Fibroblast of pulmonary artery (primary cell): ENCODE measurements at places on chromosomes 6 and 20.

- DNase-seq: no peak
These were observed 4.1 kb upstream of the SIRPG start for GRCh38 chr20:1661542-1662299.

GRCh38 chr6:69624944-69625343 is 171.9 kb downstream of the LMBRD1 start:
- DNase-seq: no peak

GRCh38 chr6:96626759-96627364 is 63.9 kb downstream of the FHL5 start:
- DNase-seq: peak; percentile 63

- DNase-seq: no peak
These were observed 339.9 kb upstream of the ARID1B start for GRCh38 chr6:156437121-156437879.

- DNase-seq: no peak
These were observed 341.7 kb downstream of the CD83 start for GRCh38 chr6:14459315-14459714.

DNA sequence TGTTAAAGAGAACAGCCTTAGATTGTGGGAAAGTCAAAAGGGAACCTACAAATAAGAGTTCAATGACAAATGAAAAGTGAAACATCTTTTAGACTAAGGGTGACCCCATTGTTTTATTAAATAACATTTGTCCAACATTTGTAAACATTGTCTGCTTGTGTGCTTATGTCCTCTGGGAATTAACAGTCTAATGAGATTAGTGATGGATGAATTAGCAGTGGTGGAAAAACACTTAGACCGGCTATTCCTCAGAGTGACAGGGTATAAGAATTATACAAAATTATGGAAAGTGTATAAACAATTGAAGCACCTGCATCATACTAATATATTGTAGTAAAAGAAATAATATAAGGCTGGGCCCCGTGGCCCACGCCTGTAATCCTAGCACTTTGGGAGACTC is 29.3 kb upstream of the HFE start:
- no peak for DNase-seq

DNA sequence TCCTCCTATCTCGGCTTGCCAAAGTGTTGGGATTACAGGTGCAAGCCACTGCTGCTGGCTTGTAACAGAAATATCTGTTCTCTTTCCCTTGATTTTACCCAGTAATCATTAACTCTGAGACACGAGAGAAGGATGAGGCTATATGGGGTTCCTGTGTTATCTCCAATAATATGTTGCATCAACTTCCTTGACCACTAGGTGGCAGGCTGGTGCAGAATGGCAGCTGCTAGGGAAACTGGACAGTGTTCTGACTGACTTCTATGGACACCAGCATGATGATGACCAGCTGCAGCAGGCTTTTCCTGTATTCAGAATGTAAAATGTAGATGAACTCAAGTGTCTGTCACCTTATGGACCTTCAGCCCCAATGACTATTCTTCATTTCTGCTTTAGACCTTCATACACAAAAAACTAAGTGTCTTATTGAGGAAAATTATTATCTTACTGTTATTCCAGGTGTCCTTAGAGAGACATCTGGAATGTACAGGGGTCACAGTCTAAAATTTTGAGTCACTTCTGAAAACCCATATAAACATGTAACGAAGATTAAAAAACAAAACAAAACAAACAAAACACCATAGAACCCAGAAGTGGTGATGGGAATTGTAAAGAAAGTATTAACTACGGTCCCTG is 20.4 kb upstream of the CD109 start:
- peak; percentile 85 for DNase-seq

DNA sequence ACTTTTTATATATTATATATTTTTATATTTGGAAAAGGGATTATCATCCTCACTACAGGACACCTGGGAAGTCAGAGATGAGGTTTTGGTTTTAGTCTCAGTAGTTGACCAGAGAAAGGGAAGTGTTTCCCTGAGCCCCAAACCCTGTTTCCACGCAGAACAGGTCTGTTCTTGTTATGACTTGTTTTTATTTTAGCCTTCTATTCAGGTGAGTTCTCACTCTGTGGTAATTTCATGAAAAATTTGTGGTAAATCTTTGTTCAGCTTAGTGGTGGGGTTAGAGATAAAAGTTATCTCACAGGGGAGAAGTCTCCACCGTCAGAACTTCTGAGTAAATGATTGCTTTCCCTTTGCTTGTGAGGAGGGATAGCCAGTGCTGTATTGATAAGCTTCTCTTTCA is 224.9 kb downstream of the FARS2 start:
- DNase-seq: no peak

DNA sequence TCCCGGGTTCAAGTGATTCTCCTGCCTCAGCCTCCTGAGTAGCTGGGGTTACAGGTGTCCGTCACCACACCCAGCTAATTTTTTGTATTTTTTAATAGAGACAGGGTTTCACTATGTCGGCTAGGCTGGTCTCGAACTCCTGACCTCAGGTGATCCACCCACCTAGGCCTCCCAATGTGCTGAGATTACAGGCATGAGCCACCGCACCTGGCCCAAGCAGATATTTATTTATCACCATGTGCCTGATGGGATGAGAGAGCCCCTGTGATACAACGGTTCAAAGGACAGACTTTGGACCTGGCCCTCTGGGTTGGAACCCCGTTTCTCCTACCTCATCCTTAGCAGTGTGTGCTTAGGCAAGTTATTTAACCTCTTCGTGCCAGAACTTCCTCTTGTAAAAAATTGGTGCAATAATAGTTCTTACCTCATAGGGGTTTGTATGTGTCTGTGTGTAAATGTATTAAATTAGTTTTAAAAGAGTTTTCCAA is 19.2 kb upstream of the STK38 start:
- no peak for DNase-seq
